T-helper 2 cell (primary cell): ENCODE measurements at places on chromosomes 7 and 10.

DNA sequence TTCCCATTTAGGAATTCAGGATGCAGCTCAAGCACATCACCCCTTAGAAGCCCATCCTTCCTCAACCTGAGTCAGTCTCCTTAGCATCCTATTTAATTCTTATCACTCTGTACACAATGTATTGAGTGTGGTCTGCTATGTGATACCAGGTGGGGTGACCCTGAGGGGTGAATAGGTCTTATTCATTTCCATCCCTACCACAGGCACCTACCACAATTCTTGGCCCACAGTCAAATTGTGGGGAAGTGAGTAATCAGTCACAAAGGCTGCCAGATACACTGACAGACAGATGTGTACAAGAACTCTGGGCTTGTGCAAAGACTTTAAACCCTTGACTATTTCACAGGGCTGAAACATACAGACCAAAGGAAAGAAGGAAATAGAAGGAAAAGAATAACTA, 560.5 kb downstream of the PARD3 start:
- no peak for DNase-seq

- no peak for DNase-seq
Measured at GRCh38 chr10:123988694-123989093, 97.1 kb upstream of the CPXM2 start.

DNA sequence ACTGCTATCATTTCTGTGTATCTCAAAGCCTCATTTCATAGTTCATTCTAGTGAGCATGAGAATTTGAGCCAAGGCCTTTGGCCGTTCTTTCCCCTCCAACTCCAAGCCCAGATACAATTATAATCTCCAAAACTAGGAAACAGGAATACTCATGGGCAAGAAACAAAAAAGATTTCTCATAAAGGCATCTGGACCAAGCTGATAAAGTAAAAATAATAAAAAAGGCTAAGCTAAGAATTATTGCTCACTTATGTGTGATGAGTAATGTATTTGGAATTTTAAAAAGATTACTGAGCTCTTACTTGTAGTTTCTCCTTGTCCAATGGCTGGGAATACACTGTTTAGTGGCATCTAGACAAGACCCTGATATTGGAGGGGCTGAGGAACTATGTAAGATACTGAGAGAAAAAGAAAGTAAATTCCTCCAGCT, 196.4 kb upstream of the POM121L12 start:
- DNase-seq = no peak

DNA sequence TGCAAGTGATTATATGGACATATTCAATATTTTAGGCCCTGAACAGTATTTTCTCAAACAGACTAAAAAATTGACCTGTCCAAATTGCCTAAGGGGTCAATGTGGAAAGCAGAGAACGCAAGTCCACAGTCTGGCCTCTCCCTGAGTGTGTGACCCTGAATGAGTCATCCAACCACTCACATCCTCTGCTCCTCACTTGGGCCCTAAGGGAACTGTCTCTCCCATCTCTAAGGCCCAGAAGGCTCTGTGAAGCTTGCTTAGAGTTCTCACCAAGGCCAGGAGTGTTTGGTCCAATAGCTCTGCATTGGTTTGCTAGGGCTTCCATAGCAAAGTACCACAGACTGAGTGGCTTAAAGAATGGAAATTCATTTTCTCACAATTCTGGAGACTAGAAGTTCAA, 155.1 kb downstream of the LSM5 start:
- DNase-seq = no peak

- DNase-seq = no peak
Measured at GRCh38 chr10:13560597-13560996, 26.2 kb upstream of the PRPF18 start.

GRCh38 chr7:52209614-52210013, 825.8 kb upstream of the POM121L12 start:
- no peak for DNase-seq

DNA sequence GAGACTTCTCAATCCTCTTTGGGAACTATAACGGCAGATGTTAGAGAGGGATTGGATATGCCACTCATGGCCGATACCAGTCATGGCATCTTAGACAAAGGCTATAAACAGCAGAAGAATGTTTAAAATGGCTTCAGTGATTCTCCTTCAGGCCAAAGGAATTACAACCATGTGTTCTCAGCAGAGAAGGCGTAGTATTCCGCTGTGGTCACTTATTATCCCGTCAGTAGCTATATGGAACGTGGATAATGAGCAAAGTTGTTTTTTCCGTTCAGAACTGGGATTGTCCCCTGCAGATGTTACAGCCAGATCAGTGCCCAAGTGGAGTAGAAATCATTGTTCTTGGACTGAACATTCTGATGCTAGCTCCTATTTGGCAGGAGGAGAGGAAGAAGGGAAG, 43.1 kb downstream of the TEX36 start:
- no peak for DNase-seq

DNA sequence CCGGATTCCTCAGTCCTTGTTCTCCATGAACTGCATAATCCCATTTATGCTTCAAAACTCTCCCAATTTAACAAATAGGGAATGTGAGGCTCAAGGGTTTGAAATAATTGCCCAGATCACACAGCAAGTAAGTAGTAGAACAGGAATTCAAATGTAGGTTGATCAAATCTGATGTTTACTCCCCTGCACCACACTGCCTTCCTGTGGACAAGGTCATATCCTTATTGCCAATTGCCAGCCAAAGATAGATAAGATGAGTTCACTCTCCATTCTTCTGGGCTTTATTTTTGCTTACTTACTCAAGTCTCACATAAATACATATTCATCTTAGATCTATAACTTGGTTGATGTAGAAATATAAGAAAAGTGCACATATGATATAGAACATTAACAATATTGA, 435.2 kb upstream of the ETV1 start:
- no peak for DNase-seq

GRCh38 chr10:60367901-60368300, 21.8 kb downstream of the ANK3 start:
- DNase-seq = no peak

DNA sequence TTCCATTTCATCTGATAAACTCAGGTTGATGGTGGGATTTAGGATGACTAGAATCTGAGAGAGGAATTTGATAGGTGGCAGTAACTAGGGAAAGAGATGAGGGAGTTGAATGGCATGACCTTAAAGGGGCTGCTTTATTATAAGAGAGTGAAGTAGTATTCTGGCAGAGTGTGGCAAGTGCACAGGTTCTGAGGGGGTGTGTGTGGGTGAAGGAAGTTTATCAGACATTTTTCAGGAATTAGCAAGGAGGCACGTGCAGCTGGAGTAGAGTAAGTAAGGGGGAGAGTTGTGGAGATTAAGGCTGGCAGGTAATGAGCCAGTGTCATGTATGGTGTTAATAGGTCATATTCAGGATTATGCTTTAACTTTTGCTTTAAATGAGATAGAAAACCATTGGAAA, 40.5 kb downstream of the AHCYL2 start:
- DNase-seq = no peak

DNA sequence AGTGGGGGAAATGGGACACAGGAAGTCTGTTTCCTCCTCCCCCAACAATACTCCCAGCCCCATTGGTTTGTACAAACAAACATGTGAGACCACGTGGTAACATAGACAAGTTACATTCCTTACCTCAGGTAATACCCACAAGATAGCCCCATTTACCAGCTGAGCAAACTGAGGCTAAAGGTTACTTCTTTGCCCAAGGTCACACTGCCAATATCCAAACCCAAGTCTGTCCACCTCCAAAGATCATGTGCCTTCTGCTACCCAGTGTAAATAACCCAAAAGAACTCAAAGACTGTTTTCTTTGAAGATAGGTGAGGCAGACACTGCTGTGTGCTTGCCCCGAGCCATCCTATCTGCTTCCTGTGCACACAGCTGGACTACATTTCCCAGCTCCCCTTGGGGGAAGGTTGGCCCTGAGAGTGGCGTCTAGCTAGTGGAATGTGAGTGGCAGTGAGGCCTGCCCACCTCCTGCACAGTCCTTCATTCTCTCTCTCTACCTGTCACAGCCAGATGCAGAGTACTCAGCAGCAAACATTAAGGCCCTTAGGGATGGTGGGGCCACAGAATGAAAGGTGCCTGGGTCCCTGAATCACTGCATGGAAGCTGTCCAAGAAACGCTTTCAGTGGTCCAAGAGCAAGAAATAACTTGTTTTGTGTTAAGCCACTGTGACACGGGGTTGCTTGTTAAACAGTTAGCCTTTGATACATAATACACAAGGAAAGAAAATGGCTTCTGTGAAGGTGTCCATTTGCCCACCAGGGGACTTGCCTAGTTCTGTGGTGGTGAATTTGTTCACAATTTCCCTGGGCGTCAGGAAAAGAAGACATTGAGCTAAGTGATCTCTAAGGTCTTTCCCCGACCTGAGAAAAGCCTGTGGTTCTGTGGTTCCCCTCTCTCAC, 257.7 kb upstream of the NFE2L3 start:
- DNase-seq = no peak

DNA sequence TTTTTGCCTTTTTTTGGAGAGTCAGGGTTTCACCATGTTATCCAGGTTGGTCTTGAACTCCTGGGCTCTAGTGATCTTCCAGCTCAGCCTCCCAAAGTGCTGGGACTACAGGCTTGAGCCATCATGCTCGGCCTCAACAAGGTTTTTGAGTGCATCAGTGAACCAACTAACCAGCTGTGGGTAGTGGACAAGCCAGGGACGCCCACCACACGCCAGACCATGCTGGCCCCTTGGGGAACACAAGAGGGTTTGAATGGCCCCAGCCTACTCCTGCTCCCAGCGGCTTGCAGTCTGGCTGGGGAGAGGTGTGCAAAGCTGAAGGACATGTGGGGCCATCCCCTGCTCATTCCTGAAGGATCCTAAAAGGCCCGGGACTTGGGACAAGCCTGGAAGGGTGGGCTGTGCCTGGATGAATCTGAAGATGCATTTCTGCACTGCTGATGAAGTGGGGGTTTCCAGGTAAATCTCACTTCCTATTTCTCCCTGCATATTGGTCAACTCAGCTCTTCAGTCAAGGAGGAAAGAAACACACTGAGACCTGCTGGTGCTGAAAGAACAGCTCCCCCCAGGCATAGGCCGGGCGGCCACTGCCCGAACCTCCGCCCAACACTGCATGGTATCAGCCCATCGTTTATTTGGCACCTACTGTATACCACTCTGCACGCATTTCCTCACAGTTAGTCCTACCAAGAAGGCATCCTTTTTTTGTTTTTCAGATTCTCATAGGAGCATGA, 6.9 kb downstream of the MMD2 start:
- no peak for DNase-seq

DNA sequence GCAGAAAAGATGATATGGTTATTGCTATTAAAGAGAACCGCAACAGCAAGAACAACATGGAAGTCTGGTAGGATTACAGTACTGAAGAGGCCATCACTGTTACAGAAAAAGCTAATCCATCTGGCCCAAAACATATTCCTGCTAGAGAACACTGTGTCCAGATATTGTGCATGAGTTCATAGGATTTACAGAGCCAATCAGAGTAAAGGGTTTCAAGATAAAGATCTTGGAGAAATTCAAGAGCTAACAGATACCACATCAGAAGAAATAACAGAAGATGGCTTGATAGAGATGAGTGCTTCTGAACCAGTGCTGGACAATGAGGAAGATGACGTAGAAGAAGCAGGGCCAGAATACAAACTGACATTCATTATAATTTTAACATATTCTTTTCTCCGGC, 58.7 kb downstream of the MINDY3 start:
- DNase-seq = no peak

DNA sequence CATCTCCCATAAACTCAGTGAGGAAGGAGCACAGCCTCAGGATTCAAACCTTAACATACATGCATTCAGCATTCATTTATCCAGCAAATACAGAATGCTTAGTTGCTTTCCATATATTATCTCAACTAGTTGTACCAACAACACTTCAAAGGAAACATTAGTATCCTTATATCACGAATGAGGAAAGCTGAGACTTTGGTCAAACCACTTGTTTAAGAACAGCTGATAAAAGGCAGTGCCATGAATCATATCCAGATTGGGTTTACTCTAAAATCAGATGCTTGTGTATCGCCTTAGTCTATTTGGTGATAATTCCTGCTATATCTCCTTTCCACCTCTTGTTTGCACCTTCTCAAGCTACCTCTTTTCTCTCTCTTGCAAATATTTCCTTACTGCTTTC, 1.9 kb upstream of the CPED1 start:
- DNase-seq = no peak

DNA sequence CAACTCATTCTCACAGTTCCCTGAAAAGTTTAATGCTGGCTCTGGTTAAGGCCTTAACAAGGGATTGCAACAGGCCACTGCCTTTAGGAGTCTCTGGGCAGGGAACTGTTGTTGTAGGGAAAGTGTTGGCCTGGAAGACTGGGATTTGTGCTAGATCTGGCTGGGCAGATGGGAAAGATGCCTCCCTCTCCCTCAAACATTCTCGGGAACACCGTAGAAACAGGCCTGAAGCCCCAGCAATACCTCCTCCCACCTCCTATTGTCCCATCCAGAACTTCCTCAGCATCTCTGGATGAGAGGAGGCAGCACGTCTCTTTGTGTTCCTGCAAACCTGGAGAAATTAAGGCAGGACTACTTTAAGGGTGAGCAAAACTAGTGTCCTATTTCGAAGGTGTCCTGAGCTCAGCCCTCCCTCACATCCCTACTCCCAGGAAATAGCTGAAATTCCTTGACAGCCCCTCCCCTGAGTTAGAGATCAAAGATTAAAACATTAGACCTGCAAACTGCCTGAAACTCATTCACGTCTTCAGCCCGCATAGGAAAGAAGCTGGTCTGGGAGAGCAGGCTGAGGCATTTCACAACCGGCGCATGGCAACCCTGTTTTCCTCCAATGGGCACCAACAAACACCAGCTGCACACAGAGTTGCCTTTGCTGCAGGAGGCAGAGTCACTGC, 10.9 kb upstream of the MAP3K8 start:
- DNase-seq = no peak

- DNase-seq = no peak
Measured at GRCh38 chr7:32216759-32217158, 146.6 kb upstream of the PDE1C start.

GRCh38 chr7:5631752-5632151, 149.7 kb downstream of the RNF216 start:
- DNase-seq = no peak

GRCh38 chr10:6562221-6562620, 17.9 kb downstream of the PRKCQ start:
- no peak for DNase-seq

- DNase-seq = no peak
Measured at GRCh38 chr10:113867904-113868303, 13.4 kb downstream of the NHLRC2 start.

DNA sequence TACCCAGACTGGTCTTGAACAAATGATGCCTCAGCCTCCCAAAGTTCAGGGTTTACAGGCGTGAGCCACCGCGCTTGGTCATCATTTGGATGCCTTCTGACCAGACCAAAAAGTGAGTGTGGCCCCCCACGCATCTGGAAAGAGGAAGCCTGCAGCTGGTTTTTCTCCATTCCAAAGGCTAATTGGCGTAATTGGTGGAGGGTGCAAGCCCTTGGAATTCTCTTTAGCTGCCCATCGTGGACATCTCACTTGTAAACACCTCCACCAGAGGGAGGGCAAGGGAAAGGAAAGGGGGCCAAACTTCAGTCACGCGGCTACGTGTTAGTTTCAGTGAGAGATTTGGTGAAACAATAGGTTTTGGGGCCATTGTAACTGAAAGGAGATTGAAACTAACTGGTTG, 4.1 kb upstream of the ARHGAP21 start:
- no peak for DNase-seq

- no peak for DNase-seq
Measured at GRCh38 chr10:47167591-47167990, 132.4 kb upstream of the GDF10 start.
